ENCODE measurements at places on chromosomes 12 and 14.

DNA sequence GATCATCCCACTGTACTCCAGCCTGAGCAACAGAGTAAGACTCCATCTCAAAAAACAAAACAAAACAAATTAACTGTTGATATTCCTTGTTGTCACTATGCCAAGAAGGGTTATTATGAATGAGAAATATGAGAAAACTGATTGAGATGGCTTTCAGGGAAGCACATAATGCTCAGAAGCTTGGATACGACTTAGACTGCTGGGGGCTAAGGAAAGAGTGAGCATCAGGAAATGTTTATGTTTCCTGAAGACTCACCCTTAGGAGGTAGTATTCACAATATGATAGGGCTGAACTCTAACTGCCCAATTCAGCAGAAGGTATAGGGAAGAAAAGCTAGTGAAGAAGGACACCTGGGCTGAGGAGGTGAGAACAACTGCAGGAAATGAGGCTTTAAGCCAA, 6.3 kb downstream of the STYK1 start:
- no peak for DNase-seq

- no peak for DNase-seq
These were observed 18.5 kb upstream of the DUSP6 start for GRCh38 chr12:89370850-89371249.

DNA sequence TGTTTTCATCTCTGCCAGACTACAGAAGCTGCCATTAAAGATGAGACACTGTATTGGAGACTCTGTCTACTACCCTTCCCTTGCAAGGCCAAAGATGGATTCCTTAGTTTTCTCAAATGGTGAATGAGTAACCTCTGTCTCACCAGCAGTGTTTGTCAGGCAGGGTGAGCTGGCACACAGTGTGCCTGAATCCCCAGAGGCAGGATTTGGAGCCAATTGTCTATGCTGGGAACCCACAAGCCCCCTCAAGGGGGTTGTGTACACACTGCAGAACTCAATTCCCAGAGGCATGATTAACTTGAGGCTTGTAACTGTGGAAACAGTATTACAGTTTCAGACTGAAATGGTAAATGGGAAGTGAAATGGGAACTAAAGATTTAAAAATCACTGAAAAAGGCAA, 136.8 kb upstream of the PTPRB start:
- no peak for DNase-seq

DNA sequence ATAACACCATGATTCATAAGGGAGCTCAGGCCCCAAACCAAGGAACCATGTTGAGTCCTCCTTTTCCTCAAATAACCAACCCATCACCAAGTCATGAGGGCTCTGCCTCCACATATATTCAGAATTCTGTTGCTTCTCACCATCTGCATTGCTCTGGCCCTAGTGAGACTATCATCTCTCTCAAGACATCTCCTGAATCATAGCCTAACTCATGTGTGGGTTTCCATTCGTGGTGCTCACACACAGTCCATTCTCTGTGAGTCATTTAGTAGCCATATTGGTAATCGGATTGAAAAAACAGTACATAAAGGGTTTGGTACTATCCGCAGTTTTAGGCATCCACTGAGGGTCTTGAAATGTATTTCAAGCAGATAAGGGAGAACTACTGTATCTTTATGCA, 5.1 kb upstream of the SLC38A2 start:
- DNase-seq: no peak

- DNase-seq: no peak
These were observed 211.5 kb downstream of the SLC15A4 start for GRCh38 chr12:128612150-128612850.

DNA sequence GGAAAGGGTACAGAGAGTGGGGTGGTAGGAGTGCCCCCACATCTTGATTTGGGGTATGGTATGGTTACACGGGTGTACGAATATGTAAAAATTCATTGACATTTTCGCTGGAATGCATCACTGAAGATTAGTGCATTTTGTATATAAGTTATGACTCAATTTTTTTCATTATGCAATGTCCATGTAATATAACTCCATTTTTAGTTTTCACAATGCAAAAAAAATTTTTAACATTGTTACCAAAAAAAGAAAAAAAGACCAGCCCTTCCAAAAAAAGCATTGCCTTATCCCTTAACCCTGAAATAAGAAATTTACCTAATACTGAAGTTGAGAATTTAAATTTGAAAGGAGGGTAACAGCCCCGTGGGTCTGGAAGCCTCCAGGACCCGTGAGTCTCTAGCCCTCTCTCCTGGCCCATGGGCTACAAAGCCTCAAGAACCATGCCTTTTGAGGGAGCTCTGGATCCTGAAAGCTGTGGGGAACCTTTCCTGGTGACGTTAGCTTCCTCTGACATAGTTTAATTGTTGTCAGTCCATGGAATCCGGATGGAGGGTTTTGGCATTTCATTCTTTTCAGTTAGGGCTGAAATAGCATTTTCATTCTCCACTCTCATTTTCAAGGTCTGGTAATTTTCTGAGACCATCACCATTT, 55.6 kb upstream of the ACTN1 start:
- DNase-seq: no peak

GRCh38 chr12:65171870-65172269, 2.5 kb downstream of the LEMD3 start:
- DNase-seq: no peak

GRCh38 chr12:58841058-58841798, 79.1 kb downstream of the LRIG3 start:
- no peak for DNase-seq

GRCh38 chr14:23167116-23167847, 16.2 kb downstream of the SLC7A8 start:
- DNase-seq: no peak

DNA sequence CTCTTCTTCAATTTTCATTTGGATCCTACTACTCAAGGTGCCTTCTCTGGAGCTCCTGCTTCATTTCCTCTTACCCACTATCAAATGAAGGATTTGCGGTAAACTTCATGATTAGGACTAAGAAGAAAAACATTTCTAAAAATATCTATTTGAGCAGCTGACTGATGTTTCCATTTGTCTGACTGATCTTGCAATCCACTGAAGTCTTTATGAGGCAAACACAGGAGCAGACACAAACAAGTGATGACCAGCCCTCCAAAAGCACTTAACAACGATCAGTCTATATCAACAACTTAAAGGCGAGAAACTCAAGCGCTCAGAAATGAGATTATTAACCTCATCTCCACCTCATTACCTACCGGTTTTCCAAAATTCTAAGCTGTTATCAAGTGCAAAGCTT, 26.2 kb downstream of the OSBPL8 start:
- no peak for DNase-seq

DNA sequence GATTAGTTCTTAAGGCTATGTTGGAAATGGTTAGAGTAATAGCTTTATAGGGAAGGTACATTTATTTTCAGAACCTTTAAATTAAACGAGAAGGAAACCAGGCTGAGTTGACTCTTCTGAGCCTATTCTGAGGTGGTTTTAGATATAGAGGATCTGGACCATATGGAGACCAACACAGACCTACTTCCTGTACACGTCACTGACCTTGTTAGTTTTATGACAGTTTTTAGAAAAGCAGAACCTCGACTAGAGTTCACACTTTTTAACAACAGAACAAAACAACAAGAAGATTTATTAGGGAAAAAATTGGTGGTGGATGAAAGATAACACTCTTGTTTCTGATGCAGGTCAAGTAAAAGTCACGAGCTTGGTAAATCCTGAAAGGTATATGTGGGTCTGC, 107.1 kb downstream of the NPAS3 start:
- no peak for DNase-seq

DNA sequence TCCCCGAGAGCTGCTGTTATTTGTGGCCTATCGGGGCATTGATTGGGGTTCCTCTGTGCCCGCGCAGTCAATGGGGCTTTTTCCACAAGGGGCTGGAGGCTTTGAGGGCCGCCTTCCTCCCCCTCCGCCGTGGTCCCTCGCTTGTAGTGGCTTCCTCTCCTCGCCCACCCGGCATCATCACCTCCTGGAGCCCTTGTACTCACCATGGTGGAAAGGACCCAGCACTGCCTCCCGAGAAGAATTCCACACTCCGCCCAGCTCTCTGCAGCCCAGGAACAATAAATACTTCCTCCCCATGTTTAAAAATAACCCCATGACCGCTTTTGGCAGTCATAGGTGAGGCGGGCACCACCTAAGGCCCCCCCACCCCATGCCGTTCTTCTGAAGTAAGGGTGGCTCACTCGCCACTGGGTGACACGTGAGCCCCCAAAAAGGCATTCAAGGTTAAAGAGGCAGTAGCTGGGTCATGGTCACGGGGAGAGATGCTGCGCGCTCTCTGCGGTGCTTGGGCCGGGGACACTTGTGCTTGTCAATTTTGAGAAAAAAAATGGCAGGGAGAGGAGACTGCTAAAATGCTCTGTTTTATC, at the start of gene MYL2:
Gene MYL2 (minus strand): TSS at position 256 of the 587 bp plus-strand sequence. CDS start 50 bp downstream, at position 206.
- DNase-seq: no peak

DNA sequence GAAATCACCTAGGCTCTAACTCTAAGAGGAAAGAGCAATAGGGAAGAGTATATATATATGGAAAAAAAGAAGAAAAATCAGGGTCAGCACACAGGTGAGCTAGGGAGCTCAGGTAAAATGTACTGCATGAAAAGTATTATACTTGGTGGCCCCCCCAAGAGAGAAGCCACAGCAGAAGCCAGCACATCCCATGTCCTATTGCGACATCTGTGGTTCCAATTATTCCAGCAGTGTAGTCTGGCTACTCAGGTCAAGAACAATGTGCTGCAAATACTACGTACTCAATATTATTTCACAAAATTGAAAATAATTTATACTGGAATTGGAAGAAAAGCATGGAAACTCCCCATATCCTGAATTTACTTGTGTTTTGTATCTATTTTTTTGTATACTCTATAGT, 85.5 kb downstream of the CEP83 start:
- no peak for DNase-seq

DNA sequence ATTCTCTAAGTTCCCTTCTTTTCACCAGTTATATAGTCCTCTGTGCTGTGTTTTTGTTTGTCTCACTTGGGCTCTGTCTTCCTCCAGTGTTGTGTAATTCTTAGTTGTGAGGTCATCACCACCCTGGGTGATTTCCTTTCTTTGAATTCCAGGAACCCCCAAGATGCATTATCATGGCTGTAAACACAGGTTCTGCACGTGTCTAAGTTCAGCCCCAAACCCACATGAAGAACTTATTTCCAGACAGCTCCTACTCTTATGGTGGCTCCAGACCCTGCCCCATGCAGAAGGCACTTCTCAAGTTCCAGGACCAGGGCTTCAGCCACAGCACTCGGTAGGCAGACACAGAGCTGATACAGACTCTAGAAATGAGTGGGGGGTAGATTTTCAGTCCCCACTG, 560.5 kb downstream of the BCL11B start:
- no peak for DNase-seq

DNA sequence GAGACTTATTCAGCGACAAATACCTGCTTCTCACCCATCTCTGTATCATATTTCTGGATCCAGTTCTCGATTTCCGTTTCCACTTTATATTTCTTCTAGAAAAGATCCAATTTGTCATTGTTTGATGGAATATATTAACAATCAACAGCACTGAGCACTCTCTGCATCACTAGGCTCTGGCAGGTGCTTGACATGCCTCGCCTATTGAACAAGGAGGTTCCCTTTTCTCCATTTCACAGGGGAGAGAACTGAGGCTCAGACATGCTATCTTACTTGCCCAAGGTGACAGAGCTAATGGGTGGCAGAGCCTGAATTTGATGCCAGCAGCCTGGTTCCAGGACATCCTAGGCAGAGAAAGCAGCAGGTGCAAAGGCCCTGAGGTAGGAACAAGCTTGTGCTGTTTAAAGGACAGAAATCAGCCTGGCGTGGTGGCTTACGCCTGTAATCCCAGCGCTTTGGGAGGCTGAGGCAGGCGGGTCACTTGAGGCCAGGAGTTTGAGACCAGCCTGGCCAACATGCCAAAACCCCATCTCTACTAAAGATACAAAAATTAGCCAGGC, 12.1 kb downstream of the RITA1 start:
- DNase-seq: no peak

- DNase-seq: no peak
These were observed 35.0 kb downstream of the GNPTAB start for GRCh38 chr12:101795786-101796185.

GRCh38 chr12:90091809-90092208, 383.2 kb upstream of the ATP2B1 start:
- DNase-seq: no peak

DNA sequence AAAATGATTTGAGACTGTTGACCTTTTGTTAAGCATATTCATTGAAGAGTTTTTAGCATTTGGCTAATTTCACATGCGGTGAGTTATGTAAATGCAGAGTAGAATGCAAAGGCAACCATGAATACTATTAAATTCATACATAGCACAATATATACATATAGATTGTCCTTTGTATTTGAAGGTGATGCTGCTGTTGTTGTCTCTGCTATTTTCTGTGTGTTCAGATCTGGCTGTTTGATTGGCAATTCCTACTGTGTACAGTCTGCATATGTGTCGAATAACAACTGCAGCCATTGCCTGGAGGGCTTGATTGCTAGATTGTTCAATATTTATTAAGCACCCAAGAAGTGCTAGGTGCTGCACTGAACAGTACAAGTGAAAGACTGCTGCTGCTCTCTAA, 187.4 kb downstream of the FOXG1 start:
- DNase-seq: no peak

Measured in NCI-H774 (cell line).